ENCODE measurements at places on chromosomes 5 and 9.
A peak's percentile ranks its signal among the peaks of the same experiment; 100 is the strongest.

DNA sequence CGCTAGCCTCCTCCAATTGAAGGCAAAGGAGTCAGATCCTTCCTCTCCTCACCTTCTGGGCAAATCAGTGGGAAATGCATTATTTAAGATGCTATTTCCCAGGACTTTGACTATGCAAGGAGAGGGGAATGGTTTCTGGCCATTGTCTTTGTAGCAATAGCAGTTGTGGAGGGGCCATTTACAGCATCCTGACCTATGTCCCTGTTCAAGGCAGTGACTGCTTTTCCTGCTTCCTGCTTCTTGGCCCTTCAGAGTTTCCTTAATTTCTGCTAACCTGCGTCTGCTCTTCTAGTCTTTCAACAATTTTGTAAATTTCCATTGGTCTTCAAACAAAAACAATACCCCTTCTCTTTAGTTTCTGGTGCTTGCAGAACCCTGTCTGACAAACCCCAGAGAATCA is 72.8 kb upstream of the PPARGC1B start:
- no peak for DNase-seq

GRCh38 chr9:97857606-97858392 is 4.8 kb downstream of the FOXE1 start:
- peak; percentile 27 for DNase-seq

GRCh38 chr5:177081859-177082258 is 4.9 kb upstream of the FGFR4 start:
- no peak for DNase-seq

GRCh38 chr9:99826579-99826978 is 4.9 kb downstream of the NR4A3 start:
- DNase-seq, result no peak

DNA sequence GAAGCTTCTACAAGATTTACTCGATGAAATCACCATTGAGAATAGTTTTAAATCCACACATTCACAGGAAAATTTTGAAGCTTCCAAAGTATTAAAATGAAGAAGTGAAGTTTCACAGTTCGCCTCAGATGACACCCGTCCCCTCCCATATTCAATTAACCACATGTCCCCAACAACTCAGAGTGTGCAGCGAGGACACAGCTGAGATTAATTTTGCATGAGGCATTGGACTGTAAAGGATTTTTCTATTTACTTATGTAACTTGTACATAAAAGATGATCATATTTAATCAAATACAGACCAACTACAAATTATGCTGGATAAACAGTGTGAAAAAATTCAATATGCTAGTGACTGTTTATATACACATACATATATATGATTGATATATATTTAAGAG is 84.7 kb upstream of the OLFM1 start:
- no peak for DNase-seq

DNA sequence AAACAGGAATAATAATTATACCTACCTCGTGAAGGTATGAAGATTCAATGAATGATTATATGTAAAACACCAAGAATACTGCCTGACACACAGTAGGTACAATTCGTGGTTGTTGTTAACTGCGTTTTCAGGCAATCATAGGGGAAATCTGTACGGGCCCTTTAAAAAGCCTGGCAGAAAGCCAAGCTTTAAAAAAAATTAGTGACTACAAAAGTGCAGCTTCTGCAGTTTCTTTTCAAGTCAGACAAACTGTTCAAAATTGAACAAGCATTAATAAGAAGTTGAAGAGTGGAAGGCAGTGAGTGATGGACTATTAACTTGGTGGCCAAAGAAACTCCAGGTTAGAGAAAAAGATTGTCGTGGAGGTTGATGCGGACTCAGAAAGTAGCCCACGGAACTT is 85.9 kb upstream of the TRIO start:
- no peak for DNase-seq

- no peak for DNase-seq
Measured at GRCh38 chr9:137530331-137530730, 19.9 kb downstream of the PNPLA7 start.

All from stimulated activated CD4-positive, alpha-beta T cell treated with anti-CD3 and anti-CD28 coated beads, Interleukin-2, amount 100 ng/mL, for 24 hours (primary cell).